ENCODE measurements at places on chromosomes 4 and X.

GRCh38 chrX:103889216-103889615 is 57.2 kb upstream of the RAB9B start:
- no peak for DNase-seq

DNA sequence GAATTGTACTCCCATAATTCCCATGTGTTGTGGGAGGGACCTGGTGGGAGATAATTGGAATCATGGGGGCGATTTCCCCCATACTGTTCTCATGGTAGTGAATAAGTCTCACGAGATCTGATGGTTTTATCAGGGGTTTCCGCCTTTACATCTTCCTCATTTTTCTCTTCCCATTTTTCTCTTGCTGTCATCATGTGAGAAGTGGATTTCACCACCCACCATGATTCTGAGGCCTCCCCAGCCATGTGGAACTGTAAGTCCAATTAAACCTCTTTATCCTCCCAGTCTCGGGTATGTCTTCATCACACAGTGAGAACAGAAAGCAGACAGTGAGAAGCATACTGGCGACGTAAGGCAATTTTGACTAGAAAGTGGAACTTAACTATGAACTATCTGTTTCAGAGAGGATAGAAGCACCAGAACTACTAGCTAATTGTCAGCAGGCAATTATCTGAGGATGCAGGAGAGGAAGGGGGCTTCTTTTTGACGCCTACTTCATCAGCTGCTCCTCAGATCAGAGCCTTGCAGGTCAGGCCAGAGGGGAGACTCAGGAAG is 8.5 kb upstream of the GPR50 start:
- DNase-seq: no peak

GRCh38 chr4:112853662-112854256 is 195.7 kb upstream of the ANK2 start:
- DNase-seq: no peak

- no peak for DNase-seq
These were observed 111.7 kb downstream of the CHRNA9 start for GRCh38 chr4:40446839-40447238.

DNA sequence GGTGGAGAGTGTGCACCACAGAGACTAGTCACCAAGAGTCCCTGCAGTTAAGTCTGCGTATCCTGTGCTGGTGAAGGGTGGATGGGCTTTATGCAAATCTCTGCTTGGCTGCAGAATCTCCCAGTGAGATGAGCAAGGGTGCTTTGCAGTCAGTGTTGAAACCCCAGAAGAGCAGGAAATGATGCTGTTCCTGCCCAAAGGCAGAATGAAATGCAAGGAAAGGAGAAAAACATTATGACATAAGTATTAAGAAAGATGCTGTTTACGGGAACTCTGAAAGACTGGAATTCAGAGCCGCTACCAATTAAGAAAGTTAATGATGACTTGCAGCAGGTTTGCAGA is 25.4 kb upstream of the ACSL1 start:
- DNase-seq: no peak

DNA sequence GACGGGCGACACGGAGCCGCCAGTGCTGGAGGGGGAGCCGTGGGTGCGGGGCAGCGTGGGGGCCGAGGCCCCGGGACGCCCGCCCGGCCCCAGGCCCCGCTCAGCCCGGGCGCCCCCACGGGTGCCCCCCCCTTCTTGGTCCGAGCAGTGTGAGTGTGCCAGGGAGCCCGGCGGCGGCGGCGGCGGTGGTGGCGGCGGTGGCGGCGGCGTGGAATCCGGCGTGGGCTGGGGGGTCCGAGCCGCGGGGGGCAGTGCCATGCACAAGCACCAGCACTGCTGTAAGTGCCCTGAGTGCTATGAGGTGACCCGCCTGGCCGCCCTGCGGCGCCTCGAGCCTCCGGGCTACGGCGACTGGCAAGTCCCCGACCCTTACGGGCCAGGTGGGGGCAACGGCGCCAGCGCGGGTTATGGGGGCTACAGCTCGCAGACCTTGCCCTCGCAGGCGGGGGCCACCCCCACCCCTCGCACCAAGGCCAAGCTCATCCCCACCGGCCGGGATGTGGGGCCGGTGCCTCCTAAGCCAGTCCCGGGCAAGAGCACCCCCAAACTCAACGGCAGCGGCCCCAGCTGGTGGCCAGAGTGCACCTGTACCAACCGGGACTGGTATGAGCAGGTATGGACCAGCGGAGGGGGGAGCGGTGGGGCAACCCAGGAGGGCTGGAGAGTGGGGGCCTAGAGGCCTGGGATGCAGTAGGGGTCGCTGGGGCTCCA is 466 bp downstream of the DLG3 start:
- DNase-seq: no peak

- DNase-seq: no peak
These were observed 130.6 kb downstream of the SLC7A11 start for GRCh38 chr4:138111462-138112000.

GRCh38 chr4:24056289-24056688 is 166.4 kb upstream of the PPARGC1A start:
- DNase-seq: no peak

- DNase-seq: no peak
These were observed 344.8 kb downstream of the ANK2 start for GRCh38 chr4:113394108-113394729.

GRCh38 chr4:7867701-7868435 is 71.8 kb downstream of the AFAP1 start:
- no peak for DNase-seq

- no peak for DNase-seq
These were observed 14.8 kb downstream of the MSX1 start for GRCh38 chr4:4874254-4874653.

GRCh38 chr4:142353149-142353738 is 492.9 kb downstream of the INPP4B start:
- DNase-seq: no peak

- DNase-seq: no peak
These were observed 69.3 kb upstream of the IL2 start for GRCh38 chr4:122525865-122526264.

GRCh38 chrX:118528071-118528737 is 32.6 kb downstream of the DOCK11 start:
- no peak for DNase-seq

GRCh38 chrX:134396174-134396573 is 63.8 kb upstream of the HPRT1 start:
- DNase-seq: no peak

All from left ventricle myocardium superior (tissue), 1 donor.